ENCODE measurements at places on chromosomes 6 and 20. TPM values are rescaled to one million over a fixed set of nuclear protein-coding genes. Genes with fewer than 3 reads are reported as not detected.

DNA sequence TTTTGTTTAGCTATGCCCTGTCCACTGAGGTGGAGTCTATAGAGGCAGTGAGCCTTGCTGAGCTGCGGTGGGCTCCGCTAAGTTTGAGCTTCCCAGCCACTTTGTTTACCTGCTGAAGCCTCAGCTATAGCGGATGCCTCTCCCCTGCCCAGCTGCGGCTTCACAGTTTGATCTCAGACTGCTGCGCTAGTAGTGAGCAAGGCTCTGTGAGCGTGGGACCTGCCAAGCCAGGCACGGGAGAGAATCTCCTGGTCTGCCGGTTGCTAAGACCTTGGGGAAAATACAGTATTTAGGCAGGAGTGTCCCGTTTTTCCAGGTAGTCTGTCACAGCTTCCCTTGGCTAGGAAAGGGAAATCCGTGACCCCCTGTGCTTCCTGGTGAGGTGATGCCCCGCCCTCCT is 138.4 kb downstream of the SMAP1 start:
- DNase-seq, result no peak

GRCh38 chr20:39646874-39647413 is 684.8 kb downstream of the DHX35 start:
- no peak for DNase-seq

DNA sequence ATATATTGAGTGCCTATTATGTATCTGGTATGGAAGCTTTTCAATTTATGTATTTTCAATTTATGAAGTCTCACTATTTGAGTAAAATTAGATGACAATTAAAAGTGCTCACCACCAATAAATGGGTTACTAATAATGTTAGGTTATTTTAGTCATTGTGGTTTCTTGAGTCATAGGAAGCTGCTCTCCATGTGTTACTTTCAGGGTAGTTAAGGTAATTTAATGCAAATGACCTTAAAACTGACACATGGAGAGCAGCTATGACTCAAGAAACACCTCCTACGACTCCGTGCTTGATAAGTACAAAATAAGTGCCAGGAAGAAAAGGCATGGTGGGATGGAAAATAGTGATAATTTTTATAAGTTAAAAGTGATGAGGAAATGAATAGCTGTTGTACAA is 16.5 kb upstream of the TINAG start:
- no peak for DNase-seq

DNA sequence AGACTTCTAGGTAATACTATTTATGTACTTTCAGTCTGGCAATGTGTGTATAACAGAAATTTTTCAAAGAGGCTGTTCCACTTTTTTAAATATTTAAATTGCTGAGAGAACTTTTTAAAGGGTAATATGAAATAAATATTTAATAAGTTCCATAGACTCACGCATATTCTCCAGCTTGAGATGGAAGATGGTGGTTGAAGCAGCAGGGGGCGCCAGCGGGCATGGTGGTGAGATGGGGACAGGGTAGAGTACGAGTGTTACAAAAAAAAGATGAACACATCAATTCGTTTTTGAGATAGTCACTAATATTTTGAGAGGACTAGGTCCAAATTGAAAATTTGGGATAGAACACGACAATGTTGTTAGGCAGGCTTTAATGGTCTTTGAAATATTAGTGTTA is 68.4 kb downstream of the RSPO3 start:
- no peak for DNase-seq

DNA sequence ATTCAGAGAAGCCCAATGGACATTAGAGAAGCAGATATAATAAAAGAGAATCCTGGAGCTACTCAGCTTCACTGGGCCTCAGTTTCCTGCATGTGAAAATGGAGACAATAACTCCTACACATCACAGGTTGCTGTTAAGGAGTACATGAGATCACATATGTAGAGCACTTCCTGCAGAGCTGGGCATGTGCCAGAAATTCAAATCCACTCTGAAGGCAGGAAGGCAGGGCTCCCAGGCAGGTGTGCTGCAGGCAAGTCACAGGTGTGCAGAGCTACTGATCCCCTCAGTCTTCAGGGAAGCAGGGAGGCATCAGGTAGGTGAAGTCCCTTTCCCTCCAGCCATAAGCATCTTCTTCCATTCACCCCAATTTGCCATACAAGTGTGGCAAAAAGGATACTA is 48.0 kb downstream of the DST start:
- DNase-seq, result no peak

DNA sequence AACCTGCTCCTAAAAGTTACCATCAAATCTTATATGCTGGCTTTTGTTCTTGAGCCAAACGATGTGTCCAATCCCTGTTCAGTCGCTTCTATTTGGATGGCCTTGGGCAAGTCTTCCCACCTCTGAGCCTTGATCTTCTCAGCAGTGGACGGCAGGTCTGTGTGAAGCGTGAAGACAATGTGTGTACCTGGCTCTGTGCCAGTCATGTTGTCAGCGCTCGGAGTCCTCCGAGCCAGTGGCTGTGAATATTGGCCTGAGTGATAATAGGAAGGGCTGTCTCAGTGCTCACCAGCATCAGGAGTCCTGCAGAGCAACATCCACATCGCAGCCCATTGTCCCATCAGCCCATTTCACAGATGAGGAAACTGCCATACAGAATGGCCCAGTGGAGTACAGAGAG is 219.0 kb downstream of the CDC5L start:
- DNase-seq, result peak; percentile 37

GRCh38 chr6:37761554-37762271 is 57.8 kb upstream of the ZFAND3 start:
- DNase-seq, result no peak

DNA sequence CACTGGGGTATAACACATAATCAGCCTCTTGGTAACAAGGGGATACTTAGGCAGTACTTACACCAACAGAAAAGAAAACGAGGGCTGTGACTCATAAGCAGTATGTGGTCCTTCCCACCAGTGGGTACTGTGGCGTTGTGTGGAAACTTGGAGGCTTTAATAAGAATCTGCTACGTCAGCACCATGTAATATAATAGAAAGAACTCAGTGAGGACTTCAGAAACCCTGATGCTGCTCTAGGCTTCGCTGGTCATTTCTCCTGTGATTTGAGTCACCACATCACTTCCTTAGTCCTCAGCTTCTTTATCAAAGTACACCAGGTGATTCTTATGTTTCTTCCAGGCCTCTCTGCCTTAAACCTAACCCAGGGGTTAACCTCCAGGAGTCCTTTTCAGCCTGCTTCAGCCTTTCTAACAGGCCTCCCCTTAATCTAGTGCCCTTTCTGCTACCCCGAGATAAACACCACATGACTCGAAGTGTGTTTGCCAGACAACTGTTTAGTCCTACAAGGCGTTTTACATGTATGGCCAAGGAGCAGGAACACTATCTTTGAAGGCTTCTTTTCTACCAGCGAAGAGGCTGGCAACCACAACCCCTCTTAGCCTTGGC is 68.5 kb downstream of the FYN start:
- no peak for DNase-seq

DNA sequence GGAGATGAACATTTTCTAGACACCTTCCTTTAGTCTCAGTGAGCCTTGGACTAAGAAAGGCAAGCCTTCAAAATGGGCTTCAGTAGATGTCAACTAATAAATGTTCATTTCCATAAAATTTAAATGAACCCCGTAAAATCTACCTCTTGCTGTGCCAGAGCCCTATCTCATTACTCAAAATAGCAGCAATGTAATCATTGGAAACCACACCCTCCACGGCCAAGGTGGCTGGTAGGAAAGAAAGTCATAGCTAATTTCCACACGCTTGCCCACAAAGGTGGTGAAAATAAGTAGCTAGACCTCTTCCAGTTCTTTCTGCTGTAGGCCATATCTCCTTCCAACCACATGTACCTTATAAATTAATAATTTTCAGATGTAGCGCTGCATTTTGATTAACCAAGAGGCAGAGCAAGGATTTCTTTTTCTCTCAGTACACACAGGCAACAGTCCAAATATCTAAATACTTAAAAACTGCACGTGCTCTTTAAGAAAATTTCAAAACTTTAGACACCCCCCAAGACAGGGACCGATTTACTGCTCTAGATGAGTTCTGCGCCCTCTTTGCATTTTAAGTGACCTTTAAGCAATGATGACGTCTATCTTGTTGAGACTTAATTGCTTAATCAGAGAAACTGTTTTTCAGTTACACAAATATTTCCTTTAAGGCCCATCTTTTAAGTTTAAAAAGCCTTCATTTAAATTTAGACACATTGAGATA is 290.8 kb downstream of the ZNF217 start:
- DNase-seq, result no peak

DNA sequence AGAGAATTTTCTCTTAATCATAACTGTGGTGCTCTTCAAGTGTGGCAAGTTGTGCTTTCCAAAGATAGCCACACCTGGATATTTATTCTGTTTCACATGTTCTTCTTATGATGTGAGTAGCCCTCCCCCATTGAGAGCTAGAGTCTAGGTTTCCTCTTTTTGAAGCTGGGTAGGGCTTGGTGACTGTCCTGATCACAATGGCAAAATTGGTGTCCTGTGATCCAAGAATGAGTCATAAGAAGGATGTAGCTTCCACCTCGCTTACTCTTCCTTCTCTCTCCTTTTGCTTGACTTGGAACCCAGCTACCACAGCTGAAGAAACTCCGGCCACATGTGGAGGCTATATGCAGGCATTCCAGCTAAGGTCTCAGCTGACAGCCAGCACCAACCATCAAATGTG is 7.4 kb upstream of the IGF2R start:
- no peak for DNase-seq

GRCh38 chr6:165707067-165707853 is 44.2 kb upstream of the PDE10A start:
- DNase-seq, result no peak

- no peak for DNase-seq
These were observed 239.8 kb downstream of the CDC5L start for GRCh38 chr6:44627091-44627882.

- DNase-seq, result no peak
These were observed 304.7 kb downstream of the FARS2 start for GRCh38 chr6:5565971-5566370.

- DNase-seq, result no peak
These were observed 619.0 kb downstream of the DOK5 start for GRCh38 chr20:55094353-55094861.

- no peak for DNase-seq
These were observed 3.6 kb downstream of the MPC1 start for GRCh38 chr6:166379103-166379586.

GRCh38 chr6:83199863-83200225 is 6.7 kb downstream of the RWDD2A start:
- no peak for DNase-seq

GRCh38 chr20:59231124-59231804 is 67.6 kb downstream of the ZNF831 start:
- DNase-seq, result no peak

- no peak for DNase-seq
These were observed 145.3 kb upstream of the ECI2 start for GRCh38 chr6:4280707-4281106.

- no peak for DNase-seq
These were observed 1137.7 kb downstream of the EPHA7 start for GRCh38 chr6:92281571-92282076.

DNA sequence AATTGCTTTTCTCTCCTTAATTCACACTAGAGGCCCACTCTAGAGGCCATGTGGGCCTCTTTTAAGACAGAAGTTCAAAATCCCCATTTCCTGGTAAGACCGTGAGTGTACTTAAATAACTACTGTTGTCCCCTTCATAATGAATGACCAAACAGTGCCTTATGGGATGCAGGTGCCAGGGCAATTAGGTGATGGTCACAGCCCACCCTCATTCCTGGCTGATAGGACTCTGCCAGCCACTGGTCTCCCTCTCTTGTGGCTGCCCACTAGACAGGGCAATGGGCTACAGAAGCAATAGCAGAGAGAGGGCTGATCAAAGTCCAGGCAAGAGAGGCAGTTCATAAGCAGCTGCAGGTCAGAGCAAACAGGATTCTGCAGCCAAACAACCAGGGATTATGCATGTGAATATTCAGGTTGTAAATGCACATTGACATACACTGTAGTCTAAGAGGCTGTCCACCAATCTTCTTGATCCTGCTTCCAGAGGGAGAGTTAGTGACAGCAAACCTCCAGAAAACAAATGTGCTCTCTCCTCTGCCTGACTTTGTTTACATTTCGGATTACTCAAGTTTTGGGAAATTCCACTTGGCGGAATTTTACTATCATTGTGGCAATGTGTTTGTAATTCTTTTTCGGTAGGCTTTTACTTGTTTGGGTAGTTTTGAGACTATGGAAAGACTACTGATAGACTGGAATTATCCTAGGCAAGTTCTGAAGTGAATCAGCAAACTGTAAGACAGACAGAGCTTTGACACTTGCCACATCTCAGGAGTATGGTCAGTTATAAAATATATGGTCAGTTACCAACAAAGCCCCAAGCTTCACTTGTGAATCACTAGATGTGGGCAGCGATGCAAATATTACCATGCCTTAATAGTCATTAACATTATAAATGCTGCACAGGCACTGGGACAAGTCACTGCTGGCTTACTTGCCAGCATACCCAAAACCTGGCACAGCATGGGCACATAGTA is 12.8 kb downstream of the PTPRK start:
- no peak for DNase-seq

DNA sequence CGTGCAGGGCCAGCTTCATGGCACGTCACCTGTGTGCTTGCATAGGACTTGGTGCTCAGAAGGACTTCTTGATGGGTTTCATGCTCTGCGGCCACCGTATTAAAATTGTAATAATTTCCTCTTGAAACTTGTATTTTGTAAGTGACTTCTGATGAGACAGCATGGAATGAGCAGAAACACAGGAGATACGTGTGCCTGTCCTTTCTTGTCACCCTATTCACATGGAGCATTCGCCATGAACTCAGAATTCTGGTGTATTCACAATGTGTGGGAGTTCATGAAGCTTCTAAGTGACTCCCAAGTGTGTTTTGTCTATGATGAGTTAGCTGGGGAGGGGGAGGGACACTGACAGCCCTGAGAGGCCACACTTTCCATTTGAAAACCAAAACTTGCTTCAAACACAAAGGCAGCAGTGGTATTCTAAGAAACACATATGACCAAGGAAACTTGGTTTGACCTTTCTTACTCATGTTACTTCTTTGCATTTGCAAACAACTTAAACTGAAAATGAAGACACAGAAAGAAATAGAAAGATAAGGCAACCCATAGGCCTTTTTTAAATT is 92.1 kb upstream of the NEDD9 start:
- no peak for DNase-seq

DNA sequence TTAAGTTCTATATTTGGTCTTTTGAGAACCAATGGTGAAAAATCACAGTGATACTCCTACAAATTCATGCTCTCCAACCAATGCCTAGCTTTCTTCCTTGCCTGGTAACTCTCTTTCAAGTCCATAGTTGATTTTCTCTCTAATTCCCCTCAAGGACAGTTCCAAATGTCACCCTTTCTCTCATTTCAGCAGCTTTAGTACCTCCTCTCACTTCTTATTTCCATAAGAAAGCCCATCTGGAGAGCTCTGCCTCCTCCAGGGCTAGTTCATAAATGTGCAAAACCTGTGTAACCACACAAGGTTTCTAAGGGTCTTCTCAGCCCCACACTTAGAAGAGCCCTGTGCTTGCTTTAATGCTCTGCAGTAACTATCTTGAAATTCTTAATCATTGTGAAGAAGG is 155.4 kb upstream of the PLCB4 start:
- DNase-seq, result no peak

The COL20A1 gene
- total RNA-seq, result not detected

The SIRPG gene
- total RNA-seq, result not detected

The HTR1E gene
- total RNA-seq, result not detected

The CDH4 gene
- 1.9 TPM for total RNA-seq

The MEI4 gene
- not detected for total RNA-seq

The USP49 gene
- total RNA-seq, result 4.2 TPM

The PPIL1 gene
- 8.8 TPM for total RNA-seq

The ID4 gene
- total RNA-seq, result 210 TPM

The TGM3 gene
- total RNA-seq, result 64.1 TPM

Measured in lower leg skin (tissue), 4 donors.